ENCODE measurements at places on chromosomes 5 and 9.

GRCh38 chr5:140202610-140203009 is 27.6 kb downstream of the CYSTM1 start:
- no peak for DNase-seq

GRCh38 chr5:31671339-31671741 is 32.4 kb downstream of the PDZD2 start:
- DNase-seq = no peak

GRCh38 chr5:149809931-149810691 is 80.0 kb downstream of the PPARGC1B start:
- DNase-seq = no peak

- no peak for DNase-seq
These were observed 207.1 kb upstream of the VLDLR start for GRCh38 chr9:2414465-2414864.

- peak; percentile 19 for DNase-seq
These were observed 61.7 kb downstream of the MRPL36 start for GRCh38 chr5:1737790-1738405.
